ENCODE measurements at places on chromosomes 3 and 15.

GRCh38 chr15:39852250-39852649, 67.8 kb downstream of the GPR176 start:
- H3K27ac ChIP-seq, result no peak overlapping the region
- H3K4me3 ChIP-seq, result no peak overlapping the region
- H3K36me3 ChIP-seq, result no peaks in the 10 kb centered on the region
- H3K4me1 ChIP-seq, result peaks cover 2% of the 10 kb centered on the region
- no peak for DNase-seq

- H3K27ac ChIP-seq, result no peak overlapping the region
- DNase-seq, result no peak
- no peaks in the 10 kb centered on the region for H3K4me1 ChIP-seq
- H3K4me3 ChIP-seq, result no peak overlapping the region
- no peaks in the 10 kb centered on the region for H3K36me3 ChIP-seq
Measured at GRCh38 chr3:58659051-58659675, 7.4 kb downstream of the FAM3D start.

DNA sequence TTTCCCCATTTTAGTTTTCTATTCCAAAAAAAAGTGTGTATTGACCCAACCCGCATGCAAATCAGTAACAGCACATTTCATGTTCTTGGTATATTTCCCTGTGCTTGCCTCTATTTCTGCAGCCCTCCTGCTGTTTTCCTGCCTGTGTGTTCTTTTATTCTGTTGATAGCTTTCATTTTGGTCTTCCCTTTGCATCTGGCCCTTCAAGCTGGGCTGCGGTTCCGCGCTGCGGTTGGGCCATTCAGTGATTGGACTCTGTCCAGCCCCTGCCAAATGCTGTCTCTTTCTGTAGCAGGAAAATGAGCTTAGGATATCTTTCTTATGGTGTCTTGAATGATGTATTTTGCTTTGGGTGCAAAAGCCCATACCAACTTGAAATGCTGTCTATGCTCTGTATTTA, 49.9 kb downstream of the ZNF621 start:
- H3K4me3 ChIP-seq, result no peak overlapping the region
- no peaks in the 10 kb centered on the region for H3K27me3 ChIP-seq
- no peaks in the 10 kb centered on the region for H3K36me3 ChIP-seq

DNA sequence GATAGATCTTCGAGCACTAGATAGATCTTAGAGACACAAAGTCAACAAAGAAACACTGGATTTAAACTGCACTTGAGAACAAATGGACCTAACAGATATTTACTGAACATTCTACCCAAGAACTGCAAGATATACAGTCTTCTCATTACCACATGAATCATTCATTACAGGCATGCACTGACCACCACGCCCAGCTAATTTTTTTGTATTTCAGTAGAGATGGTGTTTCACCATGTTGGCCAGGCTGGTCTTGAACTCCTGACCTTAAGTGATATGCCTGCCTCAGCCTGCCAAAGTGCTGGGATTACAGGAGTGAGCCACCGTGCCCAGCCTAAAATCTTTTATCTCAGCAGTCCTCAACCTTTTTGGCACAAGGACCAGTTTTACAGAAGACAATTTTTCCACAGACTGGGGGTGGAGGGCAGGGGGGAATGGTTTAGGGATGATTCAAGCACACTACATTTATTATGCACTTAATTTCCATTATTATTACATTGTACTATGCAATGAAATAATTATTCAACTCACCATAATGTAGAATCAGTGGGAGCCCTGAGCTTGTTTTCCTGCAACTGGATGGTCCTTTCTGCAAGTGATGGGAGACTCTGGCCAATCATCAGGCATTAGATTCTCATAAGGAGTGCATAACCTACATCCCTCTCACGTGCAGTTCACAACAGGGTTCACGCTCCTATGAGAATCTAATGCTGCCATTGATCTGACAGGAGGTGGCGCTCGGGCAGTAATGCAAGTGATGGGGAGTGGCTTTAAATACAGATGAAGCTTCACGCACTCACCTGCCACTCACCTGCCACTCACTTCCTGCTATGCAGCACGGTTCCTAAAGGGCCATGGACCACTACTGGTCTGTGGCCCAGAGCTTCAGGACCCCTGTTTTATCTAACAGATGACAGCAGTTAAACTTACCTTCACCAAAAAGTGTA, 21.7 kb downstream of the CSNK1G1 start:
- no peaks in the 10 kb centered on the region for H3K27me3 ChIP-seq
- H3K27ac ChIP-seq, result no peak overlapping the region
- DNase-seq, result no peak
- H3K36me3 ChIP-seq, result no peaks in the 10 kb centered on the region

GRCh38 chr3:100697723-100698285, 11.5 kb upstream of the TFG start:
- DNase-seq, result no peak
- no peaks in the 10 kb centered on the region for H3K27me3 ChIP-seq
- no peak overlapping the region for H3K4me3 ChIP-seq
- H3K4me1 ChIP-seq, result no peaks in the 10 kb centered on the region

- DNase-seq, result no peak
- no peaks in the 10 kb centered on the region for H3K4me1 ChIP-seq
- no peaks in the 10 kb centered on the region for H3K36me3 ChIP-seq
- H3K27ac ChIP-seq, result no peak overlapping the region
- H3K27me3 ChIP-seq, result no peaks in the 10 kb centered on the region
- no peak overlapping the region for H3K4me3 ChIP-seq
Measured at GRCh38 chr3:38805765-38806386, 10.1 kb downstream of the SCN10A start.

DNA sequence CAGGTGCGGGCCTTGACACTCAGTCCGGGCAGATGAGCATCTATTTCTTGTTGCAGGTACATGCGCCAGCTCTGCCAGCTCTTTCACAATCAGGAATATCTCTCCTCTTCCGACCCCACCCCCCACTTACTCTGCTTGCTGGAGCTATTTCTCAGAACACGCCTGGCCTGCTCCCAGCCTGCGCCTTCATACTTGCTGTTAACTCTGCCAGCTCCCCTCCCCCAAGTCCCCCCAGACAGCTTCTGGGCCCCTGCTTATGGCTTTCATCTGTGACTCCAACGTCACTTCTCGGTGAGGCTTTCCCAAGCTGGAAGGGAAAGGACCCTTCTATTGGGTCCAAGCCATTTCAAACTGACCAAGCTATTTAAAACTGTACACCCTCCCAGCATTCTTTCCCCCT, 15.2 kb downstream of the MAGEF1 start:
- no peaks in the 10 kb centered on the region for H3K36me3 ChIP-seq
- H3K4me1 ChIP-seq, result no peaks in the 10 kb centered on the region
- no peak overlapping the region for H3K4me3 ChIP-seq
- no peak overlapping the region for H3K27ac ChIP-seq
- DNase-seq, result no peak
- H3K27me3 ChIP-seq, result no peaks in the 10 kb centered on the region

DNA sequence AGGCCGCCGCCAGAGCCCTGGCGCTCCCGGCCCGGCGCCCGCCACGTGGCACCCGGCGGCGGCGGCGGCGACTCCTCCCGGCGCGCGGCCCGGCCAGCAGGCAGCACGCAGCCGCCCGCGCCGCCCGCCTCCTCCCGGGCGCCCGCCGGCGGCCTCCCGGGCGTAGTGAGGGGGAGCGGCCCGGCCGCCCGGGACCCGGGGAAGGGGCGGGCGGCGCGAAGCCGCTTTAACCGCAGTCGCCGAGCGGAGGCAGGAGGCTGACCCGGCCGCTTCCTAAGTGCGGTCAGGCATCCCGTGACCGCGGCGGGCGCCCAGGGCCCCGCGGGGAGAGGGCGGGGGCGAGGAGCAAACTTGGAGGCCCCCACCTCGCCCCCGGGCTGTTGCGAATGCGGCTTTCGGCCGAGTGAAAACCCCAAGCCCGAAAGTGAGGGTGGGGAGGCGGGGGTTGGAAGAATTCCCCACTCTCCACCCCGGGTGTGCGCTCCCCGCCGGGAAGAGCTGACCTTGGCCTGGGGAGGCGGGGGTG, 1.7 kb upstream of the HES1 start:
- H3K4me1 ChIP-seq, result no peaks in the 10 kb centered on the region
- peak overlapping the region; percentile 49 for H3K4me3 ChIP-seq
- no peaks in the 10 kb centered on the region for H3K36me3 ChIP-seq

DNA sequence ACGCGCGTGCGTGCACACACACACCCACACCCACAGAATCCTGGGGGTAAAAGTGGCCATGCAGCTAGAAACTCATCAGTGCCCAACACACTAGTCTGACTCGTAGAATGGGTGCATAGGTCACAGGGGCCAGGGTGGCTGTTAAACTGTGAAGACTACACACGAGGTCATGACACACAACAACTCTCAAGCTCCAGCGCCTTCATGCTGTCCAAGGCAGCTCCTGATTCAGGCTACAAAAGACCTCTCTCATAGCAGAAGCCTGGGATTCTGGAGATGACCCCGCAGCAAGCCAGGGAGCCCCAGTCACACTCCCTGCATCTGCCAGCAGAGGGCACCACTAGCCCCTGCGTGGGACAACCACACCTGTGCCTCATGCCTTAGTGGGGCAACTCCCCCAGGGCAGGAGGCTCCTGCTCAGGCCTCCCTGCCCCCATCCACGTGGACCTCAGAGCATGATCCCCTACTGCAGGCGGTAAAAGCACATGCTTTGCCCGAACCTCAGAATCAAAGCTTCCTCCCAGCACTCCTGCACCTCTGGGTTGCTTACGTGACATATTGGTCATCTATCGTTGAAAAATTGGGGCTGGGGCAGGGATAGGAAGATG, 93.1 kb downstream of the LRIG1 start:
- H3K27me3 ChIP-seq, result no peaks in the 10 kb centered on the region
- peak; percentile 91 for DNase-seq
- H3K4me1 ChIP-seq, result no peaks in the 10 kb centered on the region

DNA sequence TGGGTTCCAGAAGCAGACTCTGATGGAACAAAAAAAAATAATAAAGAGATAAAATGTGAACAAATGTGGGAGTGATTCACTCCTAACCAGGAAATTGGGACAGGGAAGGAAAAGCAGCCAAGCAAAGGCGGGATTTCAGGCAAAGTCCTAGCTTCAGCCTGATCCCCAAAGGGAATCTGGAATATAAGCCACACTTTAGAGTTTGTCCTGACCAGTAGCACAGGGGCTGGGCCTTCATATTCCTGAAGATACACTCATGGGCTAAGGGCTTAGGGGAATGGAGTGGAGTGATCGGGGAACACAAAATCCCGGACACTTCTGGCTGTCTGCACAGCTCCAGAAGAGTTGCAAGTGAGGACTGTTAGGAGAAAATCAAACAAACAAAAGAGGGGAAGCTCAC, 135.0 kb upstream of the COL8A1 start:
- peak; percentile 42 for DNase-seq
- no peak overlapping the region for H3K4me3 ChIP-seq
- peaks cover 11% of the 10 kb centered on the region for H3K4me1 ChIP-seq
- H3K36me3 ChIP-seq, result no peaks in the 10 kb centered on the region
- no peaks in the 10 kb centered on the region for H3K27me3 ChIP-seq

GRCh38 chr15:64703632-64703959, 71.8 kb downstream of the RBPMS2 start:
- no peaks in the 10 kb centered on the region for H3K36me3 ChIP-seq
- no peak overlapping the region for H3K27ac ChIP-seq
- peak overlapping the region; percentile 72 for H3K4me3 ChIP-seq
- H3K4me1 ChIP-seq, result peaks cover 4% of the 10 kb centered on the region
- no peak for DNase-seq

GRCh38 chr3:186628756-186629155, 11.4 kb upstream of the FETUB start:
- no peak overlapping the region for H3K27ac ChIP-seq
- H3K4me3 ChIP-seq, result no peak overlapping the region
- no peaks in the 10 kb centered on the region for H3K36me3 ChIP-seq
- DNase-seq, result no peak
- no peaks in the 10 kb centered on the region for H3K4me1 ChIP-seq
- H3K27me3 ChIP-seq, result no peaks in the 10 kb centered on the region

DNA sequence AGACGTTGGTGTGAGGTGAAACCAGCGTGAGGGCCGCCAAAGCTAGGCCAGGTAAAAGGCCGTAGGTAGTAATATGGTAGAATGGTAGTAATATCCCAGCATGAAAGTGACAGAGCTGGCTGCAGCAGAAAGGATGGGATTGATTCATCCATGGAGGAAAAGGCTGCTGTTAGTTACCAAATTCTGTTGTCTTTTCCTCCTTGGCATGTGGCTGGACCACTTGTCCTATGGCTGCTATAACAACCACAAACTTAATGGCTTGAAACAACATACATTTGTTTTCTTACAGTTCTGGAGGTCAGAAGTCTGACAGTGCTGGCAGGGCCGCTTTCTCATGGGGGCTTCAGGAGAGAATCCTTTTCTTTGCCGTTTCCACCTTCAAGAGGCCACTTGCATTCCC, 47.8 kb upstream of the CHST2 start:
- no peak overlapping the region for H3K4me3 ChIP-seq
- no peaks in the 10 kb centered on the region for H3K27me3 ChIP-seq
- no peaks in the 10 kb centered on the region for H3K4me1 ChIP-seq
- H3K27ac ChIP-seq, result no peak overlapping the region
- no peak for DNase-seq

- H3K36me3 ChIP-seq, result no peaks in the 10 kb centered on the region
- H3K27me3 ChIP-seq, result no peaks in the 10 kb centered on the region
- H3K4me3 ChIP-seq, result no peak overlapping the region
- H3K27ac ChIP-seq, result no peak overlapping the region
- DNase-seq, result no peak
- no peaks in the 10 kb centered on the region for H3K4me1 ChIP-seq
Measured at GRCh38 chr15:47711655-47712054, 5.7 kb upstream of the SEMA6D start.

- H3K27ac ChIP-seq, result no peak overlapping the region
- no peaks in the 10 kb centered on the region for H3K4me1 ChIP-seq
- no peaks in the 10 kb centered on the region for H3K27me3 ChIP-seq
- no peak for DNase-seq
Measured at GRCh38 chr3:33042668-33043067, 54.3 kb downstream of the GLB1 start.

DNA sequence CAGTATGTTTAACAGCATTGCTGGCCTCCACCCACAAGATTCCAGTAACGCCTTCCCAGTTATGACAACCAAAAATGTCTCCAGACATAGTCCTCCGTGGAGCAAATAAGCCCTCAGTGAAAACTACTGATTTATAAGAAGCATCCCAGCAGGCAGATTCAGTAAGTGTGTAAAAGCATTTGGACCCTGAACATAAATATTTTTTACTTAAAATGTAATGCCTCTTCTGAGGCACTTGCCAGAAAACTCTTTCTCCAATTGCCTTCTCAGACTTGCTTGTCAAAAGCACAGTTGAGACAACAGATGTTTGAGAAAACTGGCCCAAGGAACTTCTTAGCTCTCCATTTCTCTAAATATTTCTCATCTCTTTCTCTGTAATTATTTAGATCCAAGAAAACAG, 31.8 kb upstream of the DCLK3 start:
- no peak for DNase-seq
- no peaks in the 10 kb centered on the region for H3K4me1 ChIP-seq
- no peak overlapping the region for H3K27ac ChIP-seq

GRCh38 chr3:5023777-5024346, 44.6 kb downstream of the BHLHE40 start:
- H3K27ac ChIP-seq, result peak overlapping the region; percentile 28
- no peak overlapping the region for H3K4me3 ChIP-seq
- H3K4me1 ChIP-seq, result no peaks in the 10 kb centered on the region
- no peaks in the 10 kb centered on the region for H3K36me3 ChIP-seq
- H3K27me3 ChIP-seq, result no peaks in the 10 kb centered on the region
